Large intestine (tissue), 12 donors: ENCODE measurements at places on chromosomes 1 and 21.

- DNase-seq: no peak
Measured at GRCh38 chr1:231001892-231002291, 23.0 kb downstream of the ARV1 start.

DNA sequence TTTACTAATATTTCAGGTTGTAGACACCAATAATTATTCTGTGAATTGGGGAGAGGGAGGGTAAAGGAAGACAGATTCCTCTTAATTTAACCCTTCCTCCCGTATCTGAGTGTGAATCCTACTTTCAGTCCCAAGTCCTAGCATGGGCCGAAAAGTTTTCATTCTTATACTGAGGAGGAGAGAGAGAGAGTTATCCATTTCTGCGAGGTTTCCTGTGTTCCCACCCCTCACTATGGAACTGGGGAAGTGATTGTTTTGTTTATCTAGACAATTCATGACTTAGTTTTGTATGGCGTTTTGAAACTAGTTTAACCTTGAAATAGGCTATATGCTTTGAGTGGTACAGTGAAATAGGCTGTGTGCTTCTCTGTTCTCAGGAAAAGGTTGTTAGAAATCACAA, 134.0 kb upstream of the DPYD start:
- DNase-seq: no peak

GRCh38 chr21:45994086-45994661, 12.6 kb downstream of the COL6A1 start:
- no peak for DNase-seq

DNA sequence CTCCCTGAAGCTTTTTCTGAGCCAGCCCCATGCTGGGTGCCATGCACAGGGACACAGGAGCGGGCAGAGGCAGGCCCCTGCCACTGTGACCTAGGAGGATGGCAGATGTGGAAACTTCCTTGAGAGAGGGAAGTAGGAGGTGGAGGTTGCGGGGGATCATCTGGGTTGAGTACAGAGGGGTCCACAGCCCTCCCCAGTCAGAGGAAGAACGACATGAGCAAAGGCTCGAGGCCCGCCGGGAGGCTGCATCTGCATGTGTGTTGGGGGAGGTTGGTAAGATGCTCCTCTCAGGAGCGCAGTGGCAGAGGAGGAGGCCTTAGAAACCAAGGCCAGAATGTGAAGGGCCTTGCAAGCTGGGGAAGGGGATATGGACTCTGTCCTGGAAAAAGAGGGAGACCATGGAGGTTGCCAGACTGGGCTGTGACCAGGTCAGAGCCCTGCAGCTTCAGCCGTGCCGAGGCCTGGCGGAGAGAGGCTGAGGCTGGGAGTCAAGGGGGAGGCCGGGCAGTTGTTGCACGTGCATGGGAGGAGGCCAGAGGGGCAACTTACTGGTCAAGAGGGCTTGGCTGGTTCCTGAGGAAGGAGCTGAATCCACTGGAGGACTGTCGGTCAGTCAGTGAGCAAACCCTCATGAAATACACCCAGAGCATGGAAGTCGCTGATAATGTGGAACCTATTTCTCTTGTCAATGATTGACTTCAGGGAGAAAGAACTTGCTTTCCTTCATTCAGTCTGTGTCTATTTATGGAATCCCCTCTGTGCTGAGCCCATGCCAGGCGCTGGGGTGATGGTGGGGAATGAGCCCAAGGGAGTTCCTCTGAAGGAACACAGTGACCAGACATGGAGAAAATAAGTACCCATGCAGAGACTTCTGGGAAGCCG, 31.7 kb downstream of the A3GALT2 start:
- DNase-seq: no peak

- no peak for DNase-seq
Measured at GRCh38 chr1:46134660-46135331, 2.4 kb upstream of the PIK3R3 start.

DNA sequence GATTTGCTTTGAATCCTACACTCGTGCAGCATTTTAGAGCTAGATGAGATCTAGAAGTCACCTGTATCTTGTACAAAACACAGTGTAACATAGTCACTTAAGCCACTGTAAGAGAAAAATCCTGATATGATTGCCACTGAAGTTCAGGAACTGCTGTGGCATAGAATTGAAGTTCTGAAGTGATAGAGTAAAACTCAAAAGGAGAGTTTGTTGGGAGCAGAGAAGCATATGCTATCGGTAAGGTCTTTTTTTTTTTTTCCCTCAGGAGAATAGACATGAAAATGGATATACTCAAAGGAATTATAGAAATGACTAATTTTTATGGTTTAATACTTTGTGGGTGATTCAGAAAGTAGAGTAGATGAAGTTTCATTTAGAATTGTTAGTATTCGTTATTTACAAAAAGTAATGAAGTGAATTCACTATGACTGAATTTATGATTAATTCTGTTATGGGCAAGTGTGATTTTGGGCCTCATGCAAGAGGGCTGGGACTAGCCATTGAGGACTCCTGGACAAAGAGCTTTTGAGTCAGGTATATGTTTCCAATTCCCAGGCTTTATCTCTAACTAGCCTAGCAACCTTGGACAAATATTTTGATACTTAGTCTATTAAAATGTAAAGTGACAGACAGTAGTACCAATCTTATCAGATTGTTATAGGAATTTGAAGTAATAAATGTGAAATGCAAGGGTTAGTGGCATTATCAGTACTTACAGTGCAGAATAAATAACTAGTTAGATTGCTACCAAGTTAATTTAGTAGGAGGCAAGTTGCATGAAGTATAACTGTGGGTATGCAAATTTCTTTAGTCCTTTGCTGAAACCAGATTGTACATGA, 3.1 kb downstream of the KCTD3 start:
- DNase-seq: peak; percentile 58

GRCh38 chr1:28180306-28181305, 4.1 kb upstream of the PTAFR start:
- no peak for DNase-seq

DNA sequence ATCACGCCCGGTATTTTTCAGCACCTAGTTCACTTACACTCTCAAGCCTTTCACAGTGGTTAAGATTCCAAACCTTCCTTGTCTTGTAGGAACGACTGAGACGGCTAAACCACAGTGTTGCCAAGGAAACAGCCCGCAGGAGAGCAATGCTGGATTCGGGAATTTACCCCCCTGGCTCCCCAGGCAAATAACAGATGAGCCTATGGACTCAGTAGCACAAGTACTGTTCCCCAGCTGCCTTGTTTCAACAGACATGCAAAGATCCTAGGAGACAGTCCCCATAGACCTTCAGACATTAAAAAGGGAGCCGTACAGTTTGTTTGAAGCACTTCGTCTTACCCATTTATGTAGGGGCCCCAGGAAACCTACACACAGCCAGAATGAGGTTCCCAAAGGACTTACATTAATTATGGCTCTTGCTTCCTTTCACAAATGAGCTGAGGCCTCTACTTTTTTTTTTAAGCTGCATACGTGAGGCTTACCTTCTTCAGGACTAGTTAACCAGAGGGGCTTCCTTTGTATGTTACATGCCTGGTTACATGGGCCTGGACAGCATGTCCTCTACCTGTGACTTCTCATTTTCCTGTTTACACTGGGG, 2.7 kb downstream of the SNAPIN start:
- DNase-seq: no peak

DNA sequence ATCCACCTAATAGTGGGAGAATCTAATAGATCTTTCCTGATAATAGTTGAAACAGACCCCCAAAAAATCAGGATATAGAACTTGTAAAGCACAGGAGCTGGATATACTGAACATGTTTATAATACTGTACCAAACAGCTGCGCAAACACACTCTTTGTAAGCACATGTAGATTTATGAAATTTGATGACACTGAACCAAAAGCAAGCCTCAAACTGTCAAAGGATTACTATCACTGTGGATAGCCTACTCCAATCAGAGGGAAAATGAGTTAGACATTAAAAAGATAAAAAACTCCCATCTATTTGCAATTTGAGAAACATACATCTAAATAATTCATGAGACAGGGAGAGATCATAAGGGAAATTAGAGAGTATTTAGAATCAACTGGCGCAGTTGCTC, 26.1 kb downstream of the RCAN3 start:
- no peak for DNase-seq

- no peak for DNase-seq
Measured at GRCh38 chr21:22795644-22796043, 1797.4 kb downstream of the NCAM2 start.

- DNase-seq: no peak
Measured at GRCh38 chr1:90045853-90046563, 51.1 kb downstream of the ZNF326 start.

- DNase-seq: no peak
Measured at GRCh38 chr1:56676571-56677035, 31.5 kb downstream of the PRKAA2 start.

DNA sequence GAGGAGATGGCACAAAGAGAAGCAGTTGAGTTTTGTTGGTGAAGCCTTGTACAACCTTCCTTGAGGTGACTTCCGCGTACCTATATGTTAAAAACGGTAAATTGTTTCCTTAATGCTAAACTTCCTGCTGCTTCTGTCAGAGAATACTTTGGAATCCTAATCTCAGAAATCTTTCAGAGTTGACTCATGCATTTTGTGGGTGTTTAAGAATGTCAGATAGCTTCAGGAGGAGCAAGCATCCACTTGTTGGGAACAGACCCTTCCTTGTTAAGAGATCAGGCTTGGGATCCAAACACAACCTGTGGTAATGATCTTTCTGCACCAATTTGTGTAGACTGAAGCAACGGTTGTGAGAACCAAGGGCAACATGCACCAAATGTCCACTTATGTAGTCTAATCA, 29.5 kb downstream of the AK4 start:
- no peak for DNase-seq

DNA sequence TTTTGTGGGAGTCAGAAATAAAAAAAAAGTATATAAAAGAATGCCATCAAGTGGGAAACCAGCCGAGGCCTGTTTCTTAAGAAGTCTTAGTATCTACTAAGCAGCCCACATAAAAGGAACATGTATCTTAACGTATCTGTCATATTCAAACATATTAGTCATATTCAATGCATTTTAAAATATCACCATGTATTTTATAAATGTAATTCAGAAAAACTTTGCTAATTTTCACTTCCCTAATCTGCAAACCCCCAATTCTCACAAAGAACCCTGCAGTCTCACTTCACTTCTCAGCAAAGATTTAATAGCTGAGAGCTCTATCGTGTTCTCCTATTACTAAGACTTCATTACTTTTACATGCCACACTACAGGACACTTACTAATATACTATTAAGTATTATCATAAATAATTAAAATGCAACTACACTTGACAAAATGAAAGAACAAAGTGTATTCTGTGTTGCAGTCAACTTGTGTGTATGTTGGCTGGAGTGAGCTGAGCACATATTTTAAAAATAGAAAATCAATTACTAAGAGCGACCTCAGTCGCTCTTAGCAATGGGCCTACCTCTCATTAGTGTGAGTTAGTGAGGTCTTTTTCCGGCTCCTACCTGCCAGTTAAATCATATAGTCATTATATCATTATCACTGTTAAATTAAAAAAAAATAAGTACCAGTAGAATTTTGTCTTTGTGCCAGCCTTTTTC, 484.3 kb downstream of the LMO4 start:
- DNase-seq: no peak
